CD4-positive, alpha-beta T cell treated with Interleukin-21 for 1 hour (primary cell): ENCODE measurements at places on chromosomes 3 and 15.

GRCh38 chr15:31480356-31481025, 153.9 kb downstream of the KLF13 start:
- DNase-seq: no peak

- no peak for DNase-seq
These were observed 5.5 kb upstream of the C15orf40 start for GRCh38 chr15:83016906-83017305.

GRCh38 chr3:74613060-74613459, 1.4 kb downstream of the CNTN3 start:
- no peak for DNase-seq

DNA sequence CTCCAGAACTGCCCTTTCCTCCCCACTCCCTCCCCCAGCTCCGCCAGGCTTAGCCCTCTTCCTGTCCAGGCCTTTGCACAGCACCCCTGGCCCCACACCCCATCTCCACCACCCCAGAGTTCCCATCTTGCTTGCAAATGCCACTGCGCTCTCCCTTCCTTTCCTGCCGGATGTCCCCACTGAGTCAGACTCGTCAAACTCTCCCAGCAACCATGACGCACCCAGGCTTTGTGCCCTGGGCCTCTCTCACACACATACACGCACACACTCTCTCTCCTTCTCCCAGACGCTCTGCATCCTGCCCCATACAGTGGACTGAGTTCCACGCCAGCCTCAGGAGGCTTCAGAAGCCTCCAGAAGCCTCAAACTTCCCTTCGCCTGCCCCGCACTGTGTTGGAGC, 2.8 kb upstream of the CCDC9B start:
- no peak for DNase-seq

DNA sequence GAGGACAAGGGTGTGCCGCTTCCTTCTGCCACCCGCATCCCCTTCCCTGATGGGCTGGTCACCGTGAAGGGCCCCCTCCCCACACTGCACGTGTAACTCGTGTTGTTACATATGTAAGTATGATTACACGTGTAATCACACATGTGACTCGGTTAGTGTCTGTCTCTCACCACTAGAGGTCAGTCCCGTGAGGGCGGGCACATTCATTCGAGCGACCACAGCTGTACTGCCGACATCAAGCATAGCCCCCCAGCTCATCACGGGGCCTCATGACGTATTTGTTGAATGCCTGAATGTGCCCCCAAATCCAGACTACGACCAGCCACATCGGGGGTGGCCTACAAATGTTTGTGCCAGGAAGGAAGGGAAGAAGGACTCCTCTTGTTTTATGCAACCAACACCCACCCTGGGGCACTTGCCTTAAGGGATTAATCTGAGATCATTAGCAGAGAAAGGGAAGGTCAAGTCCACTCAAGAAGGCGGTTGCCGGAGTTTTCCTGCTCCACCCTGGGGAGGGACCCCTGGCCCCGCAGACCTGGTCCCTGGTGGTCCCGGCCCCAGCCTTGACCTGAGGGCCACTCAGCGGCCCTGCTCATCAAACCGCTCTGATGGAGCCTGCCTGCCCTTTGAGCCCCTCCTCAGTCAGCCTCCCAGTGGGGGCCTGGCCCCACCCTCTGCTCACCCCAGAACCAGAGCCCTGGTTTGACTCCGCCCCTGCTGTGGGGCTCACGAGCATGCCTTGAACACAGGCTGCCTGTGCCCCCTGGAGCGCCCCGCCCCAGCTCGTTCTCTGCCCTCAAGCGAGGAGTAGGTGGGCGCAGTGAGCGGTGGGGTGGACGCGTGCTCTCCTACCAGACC, 52.8 kb downstream of the RGMA start:
- peak; percentile 54 for DNase-seq

GRCh38 chr3:197256104-197256503, 42.3 kb downstream of the DLG1 start:
- DNase-seq: no peak

DNA sequence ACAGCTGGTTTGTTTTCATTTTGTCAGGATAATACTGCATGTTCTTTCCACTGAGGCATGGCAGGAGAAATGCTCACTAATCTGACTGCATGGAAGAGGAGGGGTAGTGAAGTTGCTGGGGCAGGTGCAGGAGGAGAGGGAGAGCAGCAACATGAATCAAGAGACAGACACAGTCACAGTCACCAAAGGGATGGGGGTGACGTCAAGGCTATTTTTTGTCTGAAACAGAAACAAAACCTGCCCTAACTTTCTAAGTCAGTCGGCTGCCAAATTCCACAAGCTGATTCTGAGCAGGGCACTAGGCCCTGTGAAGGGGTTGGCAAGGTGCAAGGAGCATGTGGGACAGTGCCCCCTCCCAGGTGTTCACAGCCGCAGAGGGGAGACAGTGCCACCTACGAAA, 186.6 kb upstream of the NSMCE3 start:
- no peak for DNase-seq

DNA sequence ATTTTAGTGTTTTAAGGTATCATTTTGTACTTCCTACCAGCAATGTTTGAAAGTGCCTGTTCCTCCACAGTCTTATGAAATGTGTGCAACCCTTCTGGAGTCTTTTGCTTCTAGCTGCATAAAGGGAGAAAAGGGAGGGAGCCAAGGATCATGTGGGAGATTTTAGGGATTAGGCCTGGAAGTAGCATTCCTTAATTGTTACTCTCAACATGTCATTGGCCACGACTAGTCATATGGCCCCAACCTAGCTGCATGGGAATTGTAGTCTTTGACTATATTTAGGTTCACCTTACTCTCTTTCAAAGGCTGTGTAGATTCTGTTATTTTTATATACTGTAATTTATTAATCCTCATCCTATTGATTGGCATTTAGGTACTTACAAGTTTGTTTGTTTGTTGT, 14.9 kb downstream of the CRTAP start:
- no peak for DNase-seq

GRCh38 chr3:46632792-46633191, 20.5 kb downstream of the FAM240A start:
- no peak for DNase-seq

DNA sequence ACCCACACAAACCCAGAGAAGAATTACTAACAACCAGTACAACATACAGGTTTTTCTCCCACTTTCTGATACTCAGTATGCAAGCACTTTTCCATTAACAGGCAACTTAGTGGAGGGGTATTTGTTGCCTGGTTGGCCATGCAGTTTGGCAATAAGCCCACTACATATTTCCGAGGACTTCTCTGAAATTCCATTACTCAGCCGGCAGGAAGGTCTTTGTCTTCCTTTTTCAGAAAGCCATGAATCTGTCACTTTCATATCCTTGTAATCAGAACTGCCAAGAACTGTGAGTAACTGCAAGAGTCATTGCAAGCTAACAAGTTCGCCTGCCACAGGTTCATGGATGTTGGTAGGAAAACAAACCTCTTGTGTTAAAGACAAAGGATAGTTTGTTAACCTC, 422.3 kb upstream of the ROBO1 start:
- DNase-seq: no peak

DNA sequence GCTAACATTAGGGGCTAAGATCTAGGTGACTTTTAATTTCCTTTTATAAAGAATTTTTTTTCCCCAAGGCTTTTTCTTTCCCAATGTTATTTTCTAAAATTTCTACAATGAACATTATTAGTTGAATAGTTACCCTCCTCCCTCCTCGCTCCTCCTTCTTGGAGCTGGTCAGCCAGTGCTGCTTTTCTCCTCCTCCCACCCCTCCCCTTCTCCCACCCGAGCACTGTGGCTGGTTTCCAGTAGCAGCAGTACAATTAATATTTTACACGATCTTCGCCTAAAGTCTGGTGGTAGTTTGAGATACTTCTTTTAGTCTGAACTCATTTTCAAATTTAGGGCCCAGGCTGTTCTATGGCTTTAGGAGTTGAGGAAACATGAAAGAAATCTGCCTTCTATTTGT, 41.6 kb downstream of the EEFSEC start:
- DNase-seq: no peak

DNA sequence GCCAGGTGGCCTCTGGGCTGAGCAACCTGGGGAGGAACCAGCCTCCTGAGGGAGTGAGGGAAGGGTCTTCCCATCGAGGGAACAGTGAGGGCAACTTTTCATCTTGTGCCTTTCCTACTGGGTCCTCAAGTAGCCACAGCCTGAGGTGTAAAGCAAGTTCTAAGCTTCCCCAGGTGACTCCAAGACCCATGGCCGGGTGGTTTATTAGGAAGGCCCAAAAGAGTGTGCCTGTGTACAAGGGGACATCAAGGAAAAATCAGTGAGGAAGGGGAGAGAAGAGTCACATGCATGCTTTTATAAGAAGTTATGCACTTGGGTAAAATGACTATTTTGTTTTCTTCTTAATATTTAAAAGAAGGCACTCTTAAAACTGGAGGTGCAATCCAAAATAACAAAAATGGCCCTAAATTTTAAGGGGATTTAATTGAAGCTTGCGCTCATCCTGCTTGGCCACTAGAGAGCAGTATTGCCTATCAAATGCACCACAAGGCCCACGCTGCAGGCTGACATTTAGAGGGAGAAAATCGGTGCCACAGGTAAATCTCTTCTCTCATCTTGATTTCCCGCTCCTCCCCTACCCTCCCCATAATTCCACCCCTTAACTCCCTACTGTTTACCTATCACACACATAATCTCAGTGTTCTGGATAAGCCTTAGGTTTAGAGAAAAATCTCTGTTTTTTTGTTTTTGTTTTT, 6.7 kb downstream of the NANOGP8 start:
- DNase-seq: peak; percentile 42

DNA sequence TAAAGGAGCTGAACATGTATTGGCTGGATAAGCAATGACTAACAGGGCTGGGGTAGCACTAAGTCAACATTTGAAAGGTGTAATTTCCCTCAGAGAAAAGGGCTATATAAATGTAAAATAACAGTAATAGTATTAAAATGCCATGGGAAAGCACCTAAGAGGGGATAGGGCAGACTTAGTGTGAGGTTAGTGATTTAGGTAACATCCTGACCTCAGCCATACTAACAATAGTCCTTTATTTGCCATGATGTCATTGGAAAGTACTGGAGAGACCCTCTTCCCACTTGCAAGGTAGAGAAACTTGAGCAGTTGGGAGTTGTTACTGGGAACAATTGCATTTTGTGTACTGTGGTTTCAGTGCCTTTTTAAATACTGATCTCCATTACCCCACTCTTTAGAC, 103.4 kb downstream of the LSAMP start:
- DNase-seq: no peak

- no peak for DNase-seq
These were observed 18.2 kb downstream of the CMTM6 start for GRCh38 chr3:32484436-32484835.

- DNase-seq: no peak
These were observed 13.1 kb upstream of the KY start for GRCh38 chr3:134663721-134664456.

GRCh38 chr3:180934638-180935037, 22.2 kb downstream of the FXR1 start:
- DNase-seq: no peak

DNA sequence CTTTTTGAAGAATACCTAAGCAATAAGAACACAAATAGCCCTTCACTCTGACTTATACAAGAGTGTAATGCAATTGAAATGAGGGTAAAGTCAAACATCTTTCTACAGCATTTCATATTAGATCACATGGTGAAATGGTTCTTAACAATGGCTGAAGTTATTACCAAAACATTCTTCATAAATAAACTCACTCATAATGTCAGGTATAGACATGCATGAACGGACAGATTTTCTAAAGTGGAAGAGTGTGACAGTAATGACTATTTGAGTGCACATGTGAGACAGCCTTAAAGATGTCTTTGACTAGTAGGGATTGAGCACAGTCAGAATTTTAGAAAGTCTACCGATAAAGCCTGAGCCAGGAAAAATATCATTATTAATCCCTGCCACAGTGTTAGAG, 471.0 kb downstream of the ZPLD1 start:
- no peak for DNase-seq

- DNase-seq: no peak
These were observed 33.2 kb downstream of the HHLA2 start for GRCh38 chr3:108329508-108329907.

GRCh38 chr3:116034794-116035193, 410.5 kb downstream of the LSAMP start:
- DNase-seq: no peak

DNA sequence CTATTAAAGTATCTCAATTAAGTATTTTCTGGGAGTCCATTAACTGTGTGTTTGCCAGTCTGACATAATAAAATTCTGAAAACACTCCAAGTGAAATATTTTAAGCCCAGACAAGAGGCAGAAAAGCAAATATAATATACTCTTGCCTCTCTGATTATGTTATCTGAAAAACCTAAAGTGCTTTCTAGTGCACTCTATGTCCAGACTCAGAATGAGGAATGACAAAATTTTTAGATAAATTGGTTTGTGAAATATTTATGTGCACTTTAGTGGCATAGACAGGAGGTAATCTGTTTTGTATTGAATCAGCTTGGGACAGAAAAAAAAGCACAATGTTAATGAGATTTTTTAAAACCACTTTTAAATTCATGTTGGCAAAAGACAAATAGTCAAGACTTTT, 508.2 kb upstream of the SUCLG2 start:
- DNase-seq: no peak

DNA sequence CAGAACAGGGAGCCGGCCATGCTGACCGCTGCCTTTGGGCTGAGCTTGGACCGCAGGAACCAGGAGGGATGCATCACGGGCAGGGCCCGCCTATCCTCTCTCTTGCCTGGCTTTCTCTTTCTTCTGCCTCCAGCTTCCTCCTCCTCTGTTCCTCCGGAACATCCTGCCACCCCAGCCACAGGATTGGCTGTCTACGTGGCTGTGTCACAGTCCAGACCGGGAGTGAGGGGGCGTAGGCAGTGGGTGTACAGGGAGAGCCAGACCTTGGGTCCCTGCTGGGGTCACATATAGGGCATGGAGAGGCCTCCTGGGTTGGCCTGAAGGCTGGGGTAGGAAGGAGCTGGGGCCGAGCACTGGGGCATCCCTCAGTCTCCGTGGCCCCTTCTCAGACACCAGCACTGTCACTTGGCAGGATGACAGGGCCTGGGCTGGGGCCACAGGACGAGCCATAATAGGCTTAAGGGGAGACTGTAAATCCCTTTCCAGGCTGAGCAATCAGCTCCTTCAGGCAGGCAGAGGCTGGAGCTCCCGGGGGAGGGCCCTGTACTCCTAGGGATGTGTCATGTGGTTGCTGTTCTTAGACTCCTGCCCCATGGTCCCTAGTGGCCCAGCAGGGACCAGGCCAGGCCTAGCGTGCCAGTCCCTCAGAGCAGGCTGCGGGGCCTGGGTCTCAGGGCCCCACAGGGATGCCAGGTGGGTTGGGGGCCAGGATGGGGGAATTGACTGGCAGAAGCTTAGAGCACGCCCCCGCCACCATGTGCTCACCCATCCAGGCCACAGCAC, 25.4 kb downstream of the LINGO1 start:
- no peak for DNase-seq

- no peak for DNase-seq
These were observed 675.1 kb downstream of the NLGN1 start for GRCh38 chr3:174072675-174073074.
